Eye (tissue), 1 donor: ENCODE measurements at places on chromosomes 4 and X.

- DNase-seq: no peak
These were observed 9.8 kb downstream of the PWWP3B start for GRCh38 chrX:106177982-106178321.

DNA sequence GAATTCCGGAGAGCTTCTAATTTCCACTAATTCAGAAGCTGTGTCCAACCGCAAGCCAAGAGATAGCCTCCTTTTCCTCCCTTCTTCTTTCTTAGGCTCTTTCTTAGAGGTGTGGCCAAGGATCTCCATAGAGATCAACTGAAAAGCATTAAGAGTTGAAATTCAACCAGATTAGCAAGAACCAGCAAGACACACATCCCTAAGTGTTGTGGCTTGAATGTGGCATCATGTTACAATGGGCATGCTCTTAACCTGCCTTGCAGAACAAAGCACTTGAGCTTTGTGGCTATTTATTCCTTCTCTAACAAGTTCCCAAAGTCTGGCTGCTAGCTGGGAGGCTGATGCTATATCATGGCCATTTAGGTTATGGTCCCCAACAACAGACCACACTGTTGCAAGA lies 10.4 kb downstream of the ANOS1 start:
- DNase-seq: no peak

DNA sequence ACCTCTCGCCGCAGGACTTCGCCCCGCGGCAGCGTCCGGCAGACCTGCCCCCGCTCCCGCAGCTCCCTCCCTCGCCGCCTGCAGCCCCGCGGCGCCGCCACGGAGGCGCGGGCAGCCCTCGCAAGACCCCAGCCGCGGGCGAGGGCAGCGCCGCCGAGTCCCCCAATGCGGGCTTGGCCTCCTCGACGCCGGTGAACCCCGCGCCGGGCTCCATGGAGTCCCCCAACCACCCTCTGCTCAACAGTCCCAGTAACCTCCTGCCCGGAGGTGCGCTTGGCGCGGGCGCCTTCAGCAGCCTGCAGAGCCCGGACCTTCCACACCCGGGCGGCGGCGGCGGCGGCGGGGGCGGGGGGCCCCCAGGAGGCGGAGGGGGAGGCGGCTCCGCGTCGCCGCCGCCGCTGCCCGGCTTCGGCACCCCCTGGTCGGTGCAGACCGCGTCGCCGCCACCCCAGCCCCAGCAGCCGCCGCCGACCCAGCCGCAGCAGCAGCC lies 1.2 kb downstream of the CPEB2 start:
- DNase-seq: no peak

DNA sequence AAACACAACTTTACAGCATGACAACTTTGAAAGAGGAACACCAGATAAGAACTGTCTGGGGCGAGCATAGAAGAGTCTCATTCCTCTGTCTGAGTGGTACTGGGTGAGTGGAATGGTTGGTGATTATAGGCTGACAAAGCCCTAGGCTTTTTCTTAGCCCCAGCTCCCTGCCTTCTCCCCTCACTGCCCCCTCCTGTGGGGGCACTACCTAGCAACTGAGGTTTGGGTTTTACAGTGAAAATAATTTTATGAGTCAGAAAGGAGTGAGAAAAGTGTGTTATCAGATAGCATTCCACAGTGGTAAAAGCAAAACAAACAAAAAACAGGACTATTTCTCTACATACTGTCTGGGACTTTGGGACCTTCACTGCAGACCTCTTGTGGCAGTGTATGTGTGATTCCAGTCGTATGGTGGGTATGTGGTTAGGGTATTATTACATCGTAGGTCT lies 10.5 kb upstream of the TMEM165 start:
- DNase-seq: no peak

DNA sequence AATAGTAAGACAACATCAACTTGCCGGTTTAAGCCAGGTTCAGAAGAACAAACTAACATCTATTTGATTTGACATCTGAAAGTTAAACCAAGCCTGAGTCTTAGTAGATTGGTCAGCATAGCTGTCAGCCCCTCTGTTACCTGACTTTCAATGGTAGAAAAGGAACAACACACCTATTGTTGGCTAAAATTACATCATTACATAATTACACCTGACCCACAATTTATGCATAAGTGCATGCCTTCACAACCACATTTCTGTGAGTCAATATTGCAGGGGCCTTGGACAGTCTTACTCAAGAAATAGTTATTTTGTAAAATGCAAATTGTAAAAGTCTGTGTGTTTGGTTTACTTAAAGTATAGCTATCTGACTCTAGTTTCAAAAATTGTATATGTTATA lies 36.2 kb downstream of the EGFL6 start:
- DNase-seq: no peak

DNA sequence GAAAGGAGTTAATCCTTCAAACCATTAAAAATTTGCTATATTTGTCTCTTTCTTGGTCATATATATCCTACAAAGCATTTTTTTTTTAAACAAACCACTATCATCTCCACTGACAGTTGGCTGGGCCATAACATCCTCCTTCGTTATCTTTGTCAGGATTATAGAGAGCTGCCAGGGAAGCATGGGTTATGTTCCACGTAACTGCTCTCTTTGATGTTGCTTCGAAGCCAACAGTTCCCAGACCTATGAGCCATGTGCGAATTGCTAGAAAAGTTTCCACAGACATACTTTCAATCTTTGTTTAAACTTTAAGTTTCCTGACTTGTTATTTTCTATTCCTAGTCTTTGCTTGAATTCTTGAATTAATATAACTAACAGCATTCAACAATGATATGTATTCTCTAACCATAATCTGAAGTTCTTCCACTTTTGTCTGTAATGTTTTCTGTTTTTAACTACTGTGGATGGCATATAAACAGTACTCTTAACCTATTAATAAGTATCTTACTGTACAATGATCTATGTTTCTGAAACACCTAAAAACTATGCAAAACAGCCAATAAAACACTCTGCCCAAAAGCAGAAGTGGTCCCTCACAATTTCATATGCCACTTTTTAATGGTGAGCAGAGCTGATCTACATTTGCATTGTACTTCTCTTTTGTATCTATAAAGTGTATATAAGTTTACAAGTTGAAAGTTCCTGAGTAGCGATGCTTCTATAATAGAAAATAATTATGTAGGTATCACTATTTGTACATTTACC lies 37.9 kb downstream of the EREG start:
- no peak for DNase-seq

- DNase-seq: no peak
These were observed 34.5 kb downstream of the IQCM start for GRCh38 chr4:149781150-149781549.

DNA sequence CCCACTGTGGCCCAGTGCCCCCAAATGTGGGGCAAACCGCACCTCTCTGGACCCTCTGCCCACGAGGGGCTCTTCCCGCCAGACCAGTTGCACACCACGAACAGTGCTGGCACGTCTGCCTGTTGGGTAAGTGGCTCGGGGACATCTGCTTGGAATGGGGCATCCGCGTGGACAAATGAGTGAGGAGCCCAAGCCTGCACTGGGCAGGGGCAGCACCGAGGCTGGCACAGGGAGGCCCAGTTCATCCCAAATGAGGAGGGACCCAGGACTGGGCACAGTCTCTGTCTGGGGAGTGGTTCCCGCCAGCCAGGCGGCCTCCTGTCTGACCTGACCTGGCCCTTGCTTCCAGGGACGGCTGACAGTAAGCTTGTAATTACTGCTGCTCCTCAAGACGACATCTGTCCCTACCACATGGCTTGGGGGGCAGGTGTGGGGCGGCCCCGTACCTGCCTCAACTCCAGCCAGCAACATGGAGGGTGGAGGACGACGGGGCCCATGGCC lies 3.2 kb downstream of the SPON2 start:
- no peak for DNase-seq

GRCh38 chr4:20318909-20319277 lies 67.2 kb downstream of the SLIT2 start:
- DNase-seq: no peak

GRCh38 chr4:51830156-51830720 lies 12.7 kb upstream of the DCUN1D4 start:
- no peak for DNase-seq

GRCh38 chr4:138632856-138633579 lies 382.6 kb upstream of the NOCT start:
- DNase-seq: peak; percentile 37

GRCh38 chr4:153471698-153472093 lies 5.5 kb downstream of the TMEM131L start:
- DNase-seq: no peak

DNA sequence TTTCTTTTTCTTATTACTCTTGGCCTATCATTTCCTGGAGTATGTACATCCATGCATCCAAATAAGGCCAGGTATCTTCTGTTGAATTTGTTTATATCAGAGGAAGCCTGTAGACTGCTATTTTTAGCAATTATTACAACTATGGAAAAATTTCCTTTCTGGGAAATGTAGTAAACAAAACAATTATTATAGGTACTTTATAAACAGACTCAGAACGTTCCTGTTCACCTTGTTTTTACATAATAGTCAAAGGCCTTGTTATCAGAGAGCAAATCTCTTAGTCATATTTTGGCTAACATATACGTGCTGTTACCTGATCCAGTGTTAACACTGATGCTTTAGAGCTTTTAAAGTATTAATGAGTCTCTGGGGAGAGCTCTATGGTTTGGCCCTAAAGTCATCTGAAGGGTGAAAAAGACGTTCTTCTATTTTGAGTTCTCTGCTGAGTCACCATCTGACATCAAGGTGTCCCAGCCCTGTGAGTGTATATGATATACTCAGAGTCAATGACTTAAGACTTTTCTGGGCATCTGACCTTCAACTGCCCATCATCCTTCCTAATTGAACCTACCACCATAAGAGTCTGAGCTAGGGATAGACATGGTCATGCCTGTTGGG lies 7.3 kb downstream of the SPARCL1 start:
- DNase-seq: no peak

DNA sequence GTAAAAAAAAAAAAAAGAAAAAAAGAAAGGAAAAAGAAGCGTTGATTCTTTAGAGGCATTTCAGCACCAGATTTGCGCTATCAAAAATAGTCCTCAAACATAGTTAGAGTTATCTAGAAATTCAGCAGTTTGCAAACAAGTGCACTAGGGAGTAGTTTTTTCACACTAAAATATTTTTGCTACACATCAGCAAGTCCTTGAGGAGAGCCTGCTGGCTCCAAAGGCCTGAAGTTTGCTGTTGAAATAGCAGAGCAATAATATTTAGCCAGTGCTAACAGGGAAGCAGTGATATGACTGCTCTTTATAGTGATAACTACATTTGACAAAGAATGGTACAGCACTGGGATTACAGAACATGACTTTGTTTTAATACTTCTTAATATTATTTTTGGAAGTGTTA lies 472.2 kb downstream of the PCDH7 start:
- no peak for DNase-seq

- DNase-seq: no peak
These were observed 5.2 kb downstream of the SPATA4 start for GRCh38 chr4:176189891-176190795.

GRCh38 chr4:141812158-141812557 lies 175.8 kb downstream of the IL15 start:
- peak; percentile 12 for DNase-seq

GRCh38 chr4:150211016-150211415 lies 132.8 kb downstream of the DCLK2 start:
- no peak for DNase-seq

GRCh38 chrX:23864742-23865326 lies 42.9 kb downstream of the APOO start:
- DNase-seq: no peak

- DNase-seq: no peak
These were observed 2121.0 kb downstream of the PCDH7 start for GRCh38 chr4:32841217-32841616.

- DNase-seq: no peak
These were observed 466.1 kb downstream of the C4orf33 start for GRCh38 chr4:129561886-129562671.

DNA sequence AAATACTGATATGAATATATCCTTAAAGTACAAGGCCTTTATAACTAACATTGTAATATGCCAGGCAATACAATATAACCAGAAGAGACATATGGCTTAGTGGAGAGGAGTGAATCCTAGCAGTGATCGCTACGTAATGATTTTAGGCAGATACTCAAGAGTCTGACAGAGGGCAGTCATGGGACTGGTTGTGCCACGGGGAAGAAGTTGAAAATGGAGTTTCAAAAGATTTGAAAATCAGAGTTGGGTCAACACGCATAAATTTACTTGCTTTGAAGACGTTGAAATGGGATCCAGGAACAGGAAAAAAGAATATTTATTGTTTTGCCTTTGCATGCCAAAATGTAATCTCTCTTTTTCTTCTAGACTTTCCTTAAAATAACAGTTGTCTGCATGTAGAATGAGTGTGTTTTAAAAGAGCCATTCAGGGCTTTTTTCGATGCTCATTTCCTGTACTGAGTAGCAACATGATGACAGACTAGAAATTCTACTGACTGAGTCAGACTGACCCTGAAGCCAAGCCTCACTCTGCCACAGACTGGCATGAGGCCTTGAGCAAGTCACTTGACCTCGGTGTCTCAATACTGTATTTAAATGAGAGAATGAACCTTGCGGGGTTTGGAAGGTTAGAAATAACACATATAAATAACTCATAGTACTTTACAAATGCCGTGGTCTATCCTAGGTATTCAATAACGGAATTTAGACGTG lies 8.1 kb upstream of the SMS start:
- no peak for DNase-seq

- no peak for DNase-seq
These were observed 98.2 kb downstream of the YIPF7 start for GRCh38 chr4:44553180-44553579.

DNA sequence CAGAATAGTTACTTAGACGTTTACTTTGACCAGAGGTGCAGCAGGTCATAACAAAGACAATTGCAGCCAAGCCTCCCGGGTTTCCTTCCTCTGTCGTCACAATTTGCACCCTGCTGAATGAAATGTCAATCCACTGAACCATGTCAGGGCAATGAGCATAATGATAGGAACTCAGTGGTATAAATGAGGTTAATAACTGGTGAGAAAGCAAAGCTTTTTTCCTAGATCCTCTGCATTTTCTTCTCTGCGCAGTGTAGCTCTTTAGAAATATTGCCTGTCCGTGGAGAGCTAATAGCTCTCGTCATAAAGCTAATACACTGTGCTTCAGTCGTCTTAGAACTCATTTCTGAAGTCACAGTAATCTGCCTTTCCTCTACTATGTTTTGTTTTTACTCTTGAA lies 1960.1 kb upstream of the ADGRL3 start:
- DNase-seq: peak; percentile 85

GRCh38 chr4:46870411-46870810 lies 38.6 kb downstream of the COX7B2 start:
- no peak for DNase-seq

DNA sequence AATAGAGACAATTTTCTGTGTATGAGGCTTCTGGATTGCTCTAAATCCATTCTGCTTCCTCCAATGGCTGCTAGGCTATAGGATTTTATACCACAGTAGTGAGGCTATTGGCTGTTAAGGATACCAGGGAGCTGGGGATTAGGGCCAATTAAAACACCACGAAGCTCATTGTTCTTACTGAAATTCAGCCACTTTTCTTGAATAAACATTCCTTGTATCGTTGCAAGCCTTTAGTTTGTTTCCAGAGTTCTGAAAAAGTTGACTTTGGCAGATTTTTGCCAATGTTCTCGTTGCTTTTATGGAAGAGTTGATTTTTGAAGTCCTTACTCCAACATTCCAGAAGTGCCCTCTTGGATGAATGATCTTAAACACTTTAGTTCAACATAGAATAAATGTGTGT lies 238.4 kb upstream of the TEX13A start:
- DNase-seq: no peak
